ENCODE measurements at places on chromosomes 4 and X. TPM values are rescaled to one million over a fixed set of nuclear protein-coding genes. Genes with fewer than 3 reads are reported as not detected.

ZNF630 gene
- 5.4 TPM for total RNA-seq

USP38 gene
- 16.2 TPM for total RNA-seq

MID2 gene
- 26.7 TPM for total RNA-seq

GPAT3 gene
- 7.8 TPM for total RNA-seq

TBX22 gene
- total RNA-seq = not detected

CLGN gene
- 2.1 TPM for total RNA-seq

TRAM1L1 gene
- 2.6 TPM for total RNA-seq

MAPK10 gene
- total RNA-seq = 42.3 TPM

CT45A1 gene
- total RNA-seq = not detected

RASGEF1B gene
- total RNA-seq = 27.0 TPM

IL2RG gene
- total RNA-seq = 9.9 TPM

SCFD2 gene
- total RNA-seq = 16.3 TPM

GRCh38 chr4:140344101-140344500, 29.3 kb upstream of the SCOC start:
- no peak for DNase-seq

GRCh38 chr4:80989921-80990544, 40.5 kb upstream of the BMP3 start:
- no peak for DNase-seq

- no peak for DNase-seq
Measured at GRCh38 chrX:65493431-65493830, 41.2 kb downstream of the LAS1L start.

DNA sequence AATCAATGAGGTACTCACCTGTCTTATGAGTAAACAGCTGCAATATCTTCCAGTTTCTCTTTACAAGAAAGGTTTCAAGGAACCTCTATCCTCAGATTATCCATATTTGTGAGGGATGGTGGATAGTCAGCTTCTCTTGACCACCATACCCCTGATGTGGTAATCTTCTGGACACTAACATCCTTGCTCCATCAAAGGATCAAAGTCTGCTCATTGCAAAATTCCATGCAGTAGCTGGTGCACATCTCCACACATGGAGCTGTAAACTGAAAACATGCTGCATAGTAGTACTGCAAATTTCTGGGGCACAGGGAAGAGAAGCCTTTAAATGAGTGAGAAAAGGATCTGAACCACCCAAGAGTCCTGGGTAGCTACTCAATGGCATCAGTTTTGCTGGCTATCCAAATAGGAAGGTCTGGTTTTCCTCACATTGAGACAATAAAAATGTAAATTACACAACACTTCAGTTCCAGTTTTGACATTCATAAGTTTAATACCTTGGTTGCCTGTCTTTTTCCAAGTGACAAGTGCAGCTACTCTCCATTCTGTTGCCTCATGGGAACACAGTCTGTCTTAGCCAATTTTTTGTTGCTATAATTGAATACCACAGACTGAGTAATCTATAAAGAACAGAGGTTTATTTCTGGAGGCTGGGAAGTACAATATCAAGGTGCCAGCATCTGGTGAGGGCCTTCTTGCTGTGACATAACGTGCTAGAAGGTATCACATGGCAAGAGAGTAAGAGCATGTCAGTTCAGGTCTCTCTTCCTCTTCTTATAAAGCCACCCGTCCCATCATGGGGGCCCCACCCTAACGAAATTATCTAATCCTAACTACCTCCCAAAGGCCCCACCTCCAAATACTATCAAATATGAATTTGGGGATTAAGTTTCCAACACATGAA, 34.4 kb upstream of the ARHGEF6 start:
- no peak for DNase-seq

GRCh38 chrX:69762340-69762739, 146.4 kb downstream of the EDA start:
- no peak for DNase-seq

DNA sequence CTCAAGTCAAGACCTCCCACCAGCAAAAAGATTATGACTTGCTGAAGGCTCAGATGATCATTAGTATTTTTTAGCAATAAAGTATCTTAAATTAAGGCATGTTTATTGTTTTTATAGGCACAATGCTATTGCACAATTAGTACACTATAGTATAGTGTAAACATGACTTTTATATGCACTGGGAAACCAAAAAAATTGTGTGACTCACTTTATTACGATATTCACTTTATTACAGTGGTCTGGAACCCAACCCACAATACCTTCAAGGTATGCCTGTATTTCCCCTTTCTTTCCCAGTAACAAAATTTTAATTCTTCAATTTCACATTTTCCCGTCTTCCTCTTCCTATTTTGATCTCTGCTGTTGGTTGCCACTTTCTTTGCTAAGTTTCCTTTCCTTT, 37.7 kb downstream of the ZCCHC12 start:
- DNase-seq = no peak

DNA sequence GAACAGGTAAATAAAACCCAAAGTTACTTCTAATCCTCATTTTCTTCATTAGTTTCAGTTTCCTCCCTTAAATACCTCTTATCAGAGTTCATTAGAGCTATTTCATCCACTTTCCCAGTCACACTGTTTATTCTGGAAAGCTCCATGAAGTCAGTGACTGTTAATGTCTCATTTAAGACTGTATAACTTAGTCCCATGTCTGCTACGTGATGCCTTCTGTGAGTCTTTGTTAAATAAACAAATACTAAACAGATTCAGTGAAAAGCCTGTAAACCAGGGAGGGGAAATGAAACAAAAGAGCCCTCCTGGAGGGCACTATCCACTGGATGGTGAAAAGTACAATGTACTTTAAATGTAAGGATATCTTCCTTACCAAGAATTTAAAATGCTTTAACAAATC, 24.7 kb downstream of the ACE2 start:
- no peak for DNase-seq

GRCh38 chr4:55609393-55609866, 17.4 kb upstream of the PDCL2 start:
- DNase-seq = no peak

GRCh38 chrX:120781403-120781802, 94.3 kb downstream of the CT47B1 start:
- DNase-seq = no peak

- no peak for DNase-seq
Measured at GRCh38 chr4:74473155-74473811, 28.3 kb downstream of the AREG start.

DNA sequence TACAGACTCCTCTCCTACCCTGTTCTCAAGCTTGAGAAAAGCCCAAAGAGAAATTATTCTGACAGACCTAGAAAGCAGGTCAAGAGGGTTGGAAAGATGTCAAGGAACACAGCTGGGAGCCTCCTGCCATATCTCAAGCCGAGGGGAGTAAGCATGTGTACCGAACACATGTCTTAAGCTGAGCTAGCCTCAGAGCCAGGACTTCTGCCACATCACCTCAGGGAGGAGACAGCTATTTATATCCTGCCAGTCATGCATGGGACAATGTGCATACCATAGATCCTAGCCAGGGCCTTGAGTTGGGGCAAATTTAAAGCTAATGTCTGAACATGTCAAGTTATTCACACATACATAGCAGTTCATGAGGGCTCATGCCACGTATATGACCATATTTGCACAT, 11.8 kb downstream of the TMEM31 start:
- DNase-seq = no peak

- no peak for DNase-seq
Measured at GRCh38 chr4:118941149-118941548, 52.5 kb downstream of the SYNPO2 start.

GRCh38 chr4:101229116-101229515, 118.2 kb downstream of the PPP3CA start:
- no peak for DNase-seq

- DNase-seq = no peak
Measured at GRCh38 chr4:22692736-22693135, at the start of gene GBA3. GBA3 (plus strand) TSS chr4:22692937.

- DNase-seq = peak; percentile 77
Measured at GRCh38 chrX:50204364-50204899, at the start of gene CCNB3. CCNB3 (plus strand) TSS chrX:50204765; CDS start chrX:50285164, 80,399 bp downstream.

DNA sequence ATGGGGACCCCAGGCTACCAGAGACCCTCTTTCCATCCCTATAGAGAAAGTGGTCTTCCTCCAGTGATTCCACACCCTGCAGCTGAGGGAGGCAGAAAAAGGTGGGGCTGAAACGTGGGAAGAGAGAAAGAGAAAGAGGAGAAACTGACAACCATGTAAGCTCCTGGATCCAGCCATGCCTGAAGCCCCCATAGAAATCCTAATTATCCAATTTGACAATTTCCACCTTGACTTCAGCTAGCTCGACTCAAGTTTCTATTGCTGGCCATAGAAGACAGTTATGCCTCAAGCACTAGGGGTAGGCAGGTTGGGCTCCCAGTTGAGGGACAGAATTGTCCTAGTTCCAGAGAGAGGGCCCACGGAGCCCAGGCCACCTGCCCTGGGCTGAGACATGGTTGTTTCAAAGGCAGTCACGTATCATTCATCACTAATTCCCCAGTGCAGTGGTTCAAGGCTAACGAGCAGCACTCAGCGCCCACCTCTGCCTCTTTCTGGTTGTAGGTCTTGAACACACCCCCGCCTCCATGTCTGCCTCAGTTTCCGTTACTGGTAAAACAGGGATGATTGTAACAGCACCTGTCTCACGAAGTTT, 39.8 kb upstream of the ASMTL start:
- no peak for DNase-seq

DNA sequence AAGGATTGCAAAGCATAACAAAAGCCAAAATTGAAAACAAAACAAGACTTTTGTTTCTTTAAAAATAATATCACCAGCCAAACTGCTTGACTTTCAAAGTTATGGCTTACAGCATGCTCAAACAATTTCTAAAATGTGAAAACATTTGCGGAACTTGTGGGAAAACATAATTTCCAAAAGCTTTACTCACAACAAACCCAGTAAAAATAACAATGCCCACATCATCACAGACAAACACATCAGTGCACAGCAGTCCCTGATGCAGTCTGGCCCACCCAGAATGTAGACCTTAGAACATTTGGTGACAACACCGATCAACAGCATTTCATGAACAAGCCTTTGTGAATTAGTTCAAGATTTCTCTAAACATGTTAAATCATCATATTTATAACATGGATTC, 98.9 kb downstream of the ARHGAP6 start:
- no peak for DNase-seq

GRCh38 chr4:168972596-168972995, 37.5 kb downstream of the CBR4 start:
- no peak for DNase-seq

- DNase-seq = no peak
Measured at GRCh38 chrX:24777660-24778059, 83.9 kb downstream of the POLA1 start.

- no peak for DNase-seq
Measured at GRCh38 chr4:94251094-94251493, 43.4 kb downstream of the SMARCAD1 start.

GRCh38 chr4:53863736-53864365, 200.6 kb downstream of the CHIC2 start:
- no peak for DNase-seq

DNA sequence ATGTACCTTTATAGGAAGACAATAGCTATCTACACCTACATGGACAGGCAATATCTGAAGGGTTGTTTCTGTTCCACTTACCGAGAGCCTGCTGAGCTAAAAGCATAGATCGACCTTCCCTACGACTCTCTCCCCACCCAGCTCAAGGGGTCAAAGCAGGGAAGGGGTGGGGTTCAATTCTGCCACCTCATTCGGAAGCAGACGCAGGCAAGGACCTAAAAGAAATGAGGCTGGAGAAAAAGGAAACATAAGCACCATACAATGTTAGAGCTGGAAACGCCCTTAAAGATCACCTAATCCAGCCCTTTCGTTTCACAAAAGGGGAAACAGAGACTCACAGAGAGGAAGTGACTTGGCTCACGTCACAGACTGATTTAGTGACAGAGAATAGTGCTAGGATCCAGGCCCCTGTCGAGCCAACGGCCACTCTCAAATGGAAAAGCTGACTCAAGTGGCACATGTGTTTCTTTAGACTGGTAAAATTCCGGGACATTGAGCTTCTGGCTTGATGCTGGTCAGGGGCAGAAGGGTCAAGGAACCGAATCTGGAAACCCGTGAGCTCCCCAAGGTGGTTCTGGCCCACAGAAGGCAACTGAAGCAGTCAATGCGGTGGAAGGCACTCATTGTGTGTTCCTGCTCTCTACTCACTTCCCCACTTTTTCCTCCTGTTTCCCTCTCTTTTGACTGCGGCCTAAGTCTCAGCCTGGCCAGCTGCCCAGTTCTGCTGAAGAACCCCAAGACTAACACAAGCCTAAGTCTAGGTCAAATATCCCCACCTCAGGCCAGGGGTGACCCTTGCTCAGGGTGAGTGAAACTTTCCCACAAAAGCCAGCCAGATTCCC, 7.5 kb downstream of the SEPTIN6 start:
- peak; percentile 65 for DNase-seq

- no peak for DNase-seq
Measured at GRCh38 chr4:22363036-22363435, 152.8 kb downstream of the ADGRA3 start.

GRCh38 chrX:152907084-152907651, 9.3 kb downstream of the ZNF185 start:
- no peak for DNase-seq

GRCh38 chr4:176949029-176949428, 156.3 kb upstream of the VEGFC start:
- no peak for DNase-seq

GRCh38 chrX:13285229-13285628, 34.6 kb downstream of the ATXN3L start:
- no peak for DNase-seq

- no peak for DNase-seq
Measured at GRCh38 chr4:40232610-40233009, 35.8 kb downstream of the RHOH start.

DNA sequence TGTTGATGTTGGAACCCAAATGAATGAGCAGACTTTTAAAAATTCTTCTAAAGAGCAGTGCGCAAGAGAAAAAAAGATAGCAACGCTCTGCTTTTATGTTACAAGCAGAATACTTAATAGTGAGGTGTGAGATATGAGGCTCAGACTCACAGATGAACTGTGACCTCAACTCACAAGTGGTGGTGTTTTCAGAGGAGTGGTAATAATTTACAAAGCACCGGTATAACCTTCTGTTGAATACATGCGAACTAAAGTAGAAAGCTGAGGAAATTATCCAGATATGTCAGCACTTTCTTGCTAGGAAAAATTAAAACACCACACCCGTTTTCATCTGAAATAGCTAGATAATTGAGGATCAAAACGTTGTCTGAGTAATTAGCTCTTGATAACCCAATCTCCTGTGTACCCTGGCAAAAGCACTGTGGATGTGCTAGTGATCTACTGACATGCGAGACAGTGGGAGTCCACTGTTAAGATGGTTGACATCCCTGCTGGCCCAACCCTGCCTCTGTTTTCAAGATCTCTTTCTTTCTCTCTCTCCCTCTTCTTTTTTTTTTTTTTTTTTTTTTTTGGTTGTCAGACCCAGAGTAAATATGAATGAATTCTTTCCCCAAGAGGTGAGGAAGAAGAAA, 6.9 kb upstream of the TLL1 start:
- DNase-seq = no peak

DNA sequence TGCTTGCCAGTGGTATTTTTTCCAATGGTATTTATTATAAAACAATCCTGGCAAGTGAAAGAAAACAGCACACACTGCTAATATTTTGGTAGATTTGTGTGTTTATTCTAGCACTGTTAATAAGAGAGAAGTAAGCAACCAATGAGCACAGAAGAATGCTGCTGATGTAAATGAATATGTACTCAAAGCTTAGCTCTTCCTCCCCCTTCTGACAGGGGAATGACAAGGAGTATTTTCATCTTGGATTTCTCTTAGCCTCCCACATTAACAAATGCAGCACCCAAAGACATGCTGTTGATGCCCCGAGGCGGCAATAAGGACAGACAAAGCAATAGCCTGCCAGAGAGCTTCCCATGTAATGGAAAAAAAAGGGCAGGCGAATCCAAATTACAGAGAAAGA, 18.6 kb downstream of the ARHGAP6 start:
- DNase-seq = no peak

- no peak for DNase-seq
Measured at GRCh38 chr4:31557437-31557836, 837.3 kb downstream of the PCDH7 start.

Measured in sciatic nerve (tissue), 2 donors.